Cerebellum (tissue), 4 donors: ENCODE measurements at places on chromosomes 12 and 14. TPM values are rescaled to one million over a fixed set of nuclear protein-coding genes. Genes with fewer than 3 reads are reported as not detected.

The VWF gene
- total RNA-seq: 23.2 TPM

The CLEC1B gene
- total RNA-seq: not detected

The ACTR6 gene
- total RNA-seq: 30.1 TPM

The KCNH5 gene
- total RNA-seq: 7.1 TPM

The KRT83 gene
- total RNA-seq: not detected

The SLC25A21 gene
- 1.7 TPM for total RNA-seq

The GPR68 gene
- total RNA-seq: 5.8 TPM

The DEPDC4 gene
- 2.8 TPM for total RNA-seq

The BHLHE41 gene
- total RNA-seq: 6.6 TPM

The CPNE6 gene
- 0.36 TPM for total RNA-seq

The FAM222A gene
- total RNA-seq: 8.4 TPM

The NEUROD4 gene
- 9.9 TPM for total RNA-seq

The ARMH4 gene
- 47.2 TPM for total RNA-seq

The PRH2 gene
- total RNA-seq: 0.64 TPM

The KRT77 gene
- 0.09 TPM for total RNA-seq

The MIPOL1 gene
- total RNA-seq: 31.0 TPM

The PRIMA1 gene
- total RNA-seq: 0.73 TPM

The SPX gene
- total RNA-seq: 1.5 TPM

The MYF6 gene
- total RNA-seq: 0.64 TPM

The KRT4 gene
- total RNA-seq: not detected

The TDP1 gene
- total RNA-seq: 30.3 TPM

The LAG3 gene
- 0.36 TPM for total RNA-seq

The ATF1 gene
- total RNA-seq: 21.0 TPM

The SMCO3 gene
- total RNA-seq: not detected

The EIF5 gene
- total RNA-seq: 129 TPM

The PPM1H gene
- 26.5 TPM for total RNA-seq

The DCN gene
- total RNA-seq: 120 TPM

The LRP6 gene
- total RNA-seq: 68.2 TPM

The MYH6 gene
- total RNA-seq: 0.09 TPM

The DIO2 gene
- 0.64 TPM for total RNA-seq

The RERGL gene
- 0.91 TPM for total RNA-seq

The FITM1 gene
- total RNA-seq: 0.54 TPM

The PPM1A gene
- 68.1 TPM for total RNA-seq

The RGS6 gene
- 15.0 TPM for total RNA-seq
